ENCODE measurements at places on chromosomes 7 and 10.

DNA sequence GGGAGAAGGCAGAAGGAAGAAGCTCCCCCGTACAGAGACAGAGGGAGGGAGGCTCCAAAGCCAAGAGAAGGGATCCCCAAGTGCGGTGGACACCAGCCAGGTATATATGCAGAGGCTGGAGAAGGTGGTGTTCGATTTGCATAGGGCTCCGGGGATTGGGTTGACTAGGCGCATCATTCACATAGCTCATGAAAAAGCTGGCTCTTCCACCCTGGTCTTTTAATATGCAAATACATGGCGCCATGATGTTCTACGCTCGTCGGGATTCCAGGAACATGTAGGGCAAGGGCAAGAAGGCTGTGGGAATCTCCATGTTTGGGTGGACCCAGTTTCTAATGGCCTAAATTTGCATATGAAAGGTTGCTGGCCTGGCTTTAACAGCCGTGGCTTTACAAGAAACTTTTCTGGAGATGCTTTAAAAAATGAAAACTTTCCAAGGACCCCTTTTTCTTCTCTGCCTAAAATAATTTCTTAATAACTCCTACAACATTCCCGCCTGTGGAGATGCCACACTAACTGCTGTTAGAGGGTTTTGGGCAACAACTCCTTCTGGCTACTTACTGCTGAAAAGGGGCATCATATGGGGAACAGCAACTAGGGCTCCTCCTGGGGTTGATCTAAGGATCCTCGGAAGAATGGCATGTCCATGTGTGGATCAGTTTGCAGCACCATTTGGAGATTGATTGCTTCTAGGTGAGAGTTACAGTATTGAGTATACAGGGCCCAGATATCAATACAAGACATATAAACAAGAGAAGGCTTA is 28.3 kb downstream of the C1GALT1 start:
- DNase-seq: no peak

DNA sequence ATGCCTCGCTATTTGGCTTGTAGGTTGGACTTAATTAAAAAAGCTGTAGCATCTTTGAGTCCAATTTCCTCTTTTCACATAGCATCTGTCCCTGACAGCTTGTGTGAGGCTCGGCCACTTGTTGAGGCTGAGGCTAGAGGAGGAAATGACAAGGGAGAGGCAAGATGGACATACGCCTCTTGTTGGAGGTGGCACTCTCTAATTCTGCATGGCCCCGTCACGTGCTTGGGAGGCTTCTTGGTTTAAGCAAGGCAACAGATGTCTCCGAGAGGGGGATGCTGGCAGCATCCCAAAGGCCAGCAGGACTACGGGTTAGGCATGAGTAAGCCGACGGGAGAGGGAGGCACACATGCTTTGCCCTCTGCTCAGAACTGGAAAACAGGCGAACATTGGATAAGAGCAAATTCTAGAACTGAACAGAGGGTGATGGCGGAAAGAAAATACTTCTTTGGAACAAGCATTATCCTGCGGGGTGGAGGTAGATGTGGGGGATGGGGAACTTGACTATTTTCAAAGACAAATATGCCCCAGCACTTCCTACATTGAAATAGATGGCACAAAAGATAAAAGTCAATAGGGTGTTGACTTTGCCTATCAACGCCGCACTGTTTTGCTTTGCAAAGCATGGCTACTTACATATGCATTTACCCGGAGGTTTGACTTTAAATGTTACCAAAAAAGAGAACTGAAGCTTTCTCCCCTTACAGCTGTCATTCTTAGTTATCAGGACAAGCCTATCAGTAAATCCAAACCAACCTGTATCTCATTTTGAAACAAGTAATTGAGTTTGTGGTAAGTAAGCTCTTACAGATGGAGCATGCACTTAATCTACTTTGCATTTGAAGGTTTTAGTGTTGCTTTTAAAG is 94.8 kb downstream of the CHN2 start:
- DNase-seq: no peak

- DNase-seq: no peak
Measured at GRCh38 chr7:23863209-23863787, 153.3 kb downstream of the STK31 start.

GRCh38 chr10:45255706-45256105 is 59.7 kb downstream of the OR13A1 start:
- DNase-seq: no peak

DNA sequence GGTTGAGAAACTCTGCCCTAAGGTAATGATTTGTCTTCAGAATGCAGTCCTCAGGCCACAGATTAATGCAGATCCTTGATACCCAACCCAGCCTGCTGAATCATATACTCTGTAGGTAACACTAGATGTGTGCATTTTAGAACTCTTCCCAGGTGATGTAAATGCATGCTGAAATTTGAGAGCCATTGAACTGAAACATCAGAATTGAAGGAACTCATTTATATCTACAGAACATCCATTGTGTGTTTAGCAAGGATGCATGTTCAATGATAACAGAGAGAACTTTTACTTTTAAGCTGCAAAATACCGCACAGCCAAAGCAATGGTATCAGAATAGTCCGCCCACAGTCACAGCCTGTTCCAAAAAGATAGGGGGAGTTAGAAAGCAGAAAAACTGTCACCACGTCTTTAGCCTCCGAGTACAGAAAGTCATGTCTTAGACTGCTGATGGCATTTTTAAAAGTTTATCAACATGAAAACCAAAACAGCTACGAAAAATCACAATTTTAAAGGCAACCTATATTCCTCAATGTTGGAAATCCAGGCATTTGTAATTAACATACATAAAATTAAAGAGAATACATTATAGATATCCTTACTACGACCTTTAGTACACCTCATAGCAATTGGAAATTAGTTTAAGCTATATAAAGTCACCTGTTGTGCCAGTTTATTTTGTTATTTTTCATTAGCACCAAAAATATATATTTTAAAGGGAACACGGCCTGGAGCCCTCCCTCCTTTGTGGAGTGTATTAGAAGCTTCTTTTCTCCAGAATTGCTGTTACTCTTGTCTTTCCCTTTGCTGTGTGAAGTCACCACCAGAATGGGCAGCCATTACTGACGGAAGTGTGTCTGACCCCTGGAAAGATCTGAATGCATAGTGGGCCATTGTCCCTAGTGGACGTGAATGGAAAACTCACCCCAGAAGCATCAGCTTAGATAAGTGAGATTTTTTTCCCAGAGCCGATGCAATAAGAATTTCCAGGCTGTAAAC is 65.8 kb upstream of the PRKAR2B start:
- no peak for DNase-seq

DNA sequence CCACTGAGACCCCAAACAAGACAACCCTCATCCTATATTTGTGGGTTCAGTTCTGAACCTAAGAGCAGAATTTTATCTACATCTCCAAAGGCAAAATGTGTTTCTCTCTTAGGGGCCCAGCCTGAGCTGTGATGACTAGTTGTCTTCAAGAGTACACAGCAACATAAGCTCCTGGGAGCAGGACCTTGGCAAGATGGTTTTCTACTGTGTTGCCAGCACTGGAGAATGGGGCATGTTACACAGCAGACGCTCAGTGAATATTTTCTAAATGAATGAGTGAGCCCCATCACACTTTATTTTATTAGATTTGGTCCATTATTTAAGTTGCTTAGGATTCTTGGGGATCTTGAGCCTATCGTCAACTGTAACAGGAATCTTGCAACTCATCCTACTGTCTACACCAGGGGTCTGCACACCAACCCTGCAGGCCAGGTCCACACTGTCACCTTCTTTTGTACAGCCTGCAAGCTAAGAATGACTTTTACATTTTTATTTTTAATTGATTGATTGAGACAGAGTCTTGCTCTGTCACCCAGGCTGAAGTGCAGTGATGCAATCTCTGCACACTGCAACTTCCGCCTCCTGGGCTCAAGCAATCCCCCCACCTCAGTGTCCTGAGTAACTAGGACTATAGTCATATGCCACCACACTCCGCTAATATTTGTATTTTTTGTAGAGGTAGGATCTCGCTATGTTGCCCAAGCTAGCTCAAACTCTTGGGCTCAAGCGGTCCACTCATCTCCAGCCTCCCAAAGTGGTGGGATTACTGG is 347.1 kb downstream of the FGFR2 start:
- DNase-seq: no peak

GRCh38 chr7:128106821-128107220 is 75.6 kb upstream of the LRRC4 start:
- DNase-seq: no peak

- DNase-seq: no peak
Measured at GRCh38 chr7:70419526-70420380, 712.2 kb upstream of the GALNT17 start.

- DNase-seq: no peak
Measured at GRCh38 chr7:84950836-84951235, 236.0 kb downstream of the SEMA3D start.

- no peak for DNase-seq
Measured at GRCh38 chr7:20240080-20240926, 23.1 kb upstream of the MACC1 start.

- DNase-seq: no peak
Measured at GRCh38 chr7:32043688-32044087, 26.5 kb downstream of the PDE1C start.

GRCh38 chr7:141389140-141389796 is 161.9 kb upstream of the AGK start:
- no peak for DNase-seq
